ENCODE measurements at places on chromosomes 2 and 18.

DNA sequence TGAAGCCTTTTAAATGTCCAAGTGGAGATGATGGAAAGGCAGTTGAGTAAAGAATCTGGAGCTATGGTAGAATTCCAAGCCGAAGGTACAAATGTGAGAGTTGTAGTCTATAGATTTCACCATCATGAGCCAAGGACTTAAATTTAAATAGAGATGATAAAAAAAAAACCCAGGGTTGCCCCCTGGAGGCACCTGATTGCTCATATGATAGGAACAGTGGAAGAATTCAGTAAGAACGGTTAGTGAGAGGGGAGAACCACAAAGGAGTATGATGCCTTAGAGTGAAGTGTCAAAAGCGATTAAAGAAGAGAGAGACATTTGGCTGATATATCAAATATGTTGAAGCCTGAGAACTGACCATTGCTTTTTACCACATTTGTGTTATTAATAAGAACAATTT is 11.9 kb downstream of the NYAP2 start:
- DNase-seq: no peak

DNA sequence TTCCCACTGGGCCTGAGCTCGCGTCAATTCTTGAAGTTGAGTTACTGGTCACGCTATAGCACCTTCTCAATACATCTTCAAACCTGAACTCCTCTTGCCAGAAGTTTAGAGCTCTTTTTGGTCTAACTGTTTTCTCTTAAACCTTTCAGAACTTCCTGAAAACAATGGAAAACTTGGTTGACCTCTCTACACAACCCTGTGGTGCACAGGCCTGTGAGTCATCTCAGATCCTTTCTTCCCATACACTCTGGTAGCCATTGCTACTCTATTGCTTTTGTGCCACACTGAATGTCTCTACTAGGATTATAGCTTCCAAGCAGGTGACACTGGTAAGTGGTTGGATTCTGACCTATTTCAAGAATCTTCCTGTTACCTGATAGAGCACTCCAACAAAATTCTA is 321.5 kb upstream of the FSIP2 start:
- no peak for DNase-seq

DNA sequence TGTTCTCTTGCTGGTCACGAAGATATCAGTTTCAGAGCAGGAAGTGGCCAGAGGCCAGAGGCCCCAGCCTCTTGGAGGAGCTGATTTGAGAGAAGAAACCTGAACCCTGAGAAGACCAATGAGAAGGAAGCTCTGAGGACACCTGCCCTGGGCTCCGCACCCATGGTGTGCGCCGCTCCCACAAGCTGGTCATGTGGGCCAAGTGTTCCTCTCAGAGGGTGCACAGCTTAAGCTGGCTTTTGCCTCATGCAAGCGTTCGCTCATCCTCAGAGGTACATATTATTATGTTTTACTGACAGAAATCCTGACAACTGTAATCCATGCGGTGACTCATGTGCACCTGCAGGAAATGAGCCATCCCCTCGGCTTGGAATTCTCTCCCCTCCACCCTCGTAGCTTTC is 316.1 kb upstream of the MYT1L start:
- no peak for DNase-seq

DNA sequence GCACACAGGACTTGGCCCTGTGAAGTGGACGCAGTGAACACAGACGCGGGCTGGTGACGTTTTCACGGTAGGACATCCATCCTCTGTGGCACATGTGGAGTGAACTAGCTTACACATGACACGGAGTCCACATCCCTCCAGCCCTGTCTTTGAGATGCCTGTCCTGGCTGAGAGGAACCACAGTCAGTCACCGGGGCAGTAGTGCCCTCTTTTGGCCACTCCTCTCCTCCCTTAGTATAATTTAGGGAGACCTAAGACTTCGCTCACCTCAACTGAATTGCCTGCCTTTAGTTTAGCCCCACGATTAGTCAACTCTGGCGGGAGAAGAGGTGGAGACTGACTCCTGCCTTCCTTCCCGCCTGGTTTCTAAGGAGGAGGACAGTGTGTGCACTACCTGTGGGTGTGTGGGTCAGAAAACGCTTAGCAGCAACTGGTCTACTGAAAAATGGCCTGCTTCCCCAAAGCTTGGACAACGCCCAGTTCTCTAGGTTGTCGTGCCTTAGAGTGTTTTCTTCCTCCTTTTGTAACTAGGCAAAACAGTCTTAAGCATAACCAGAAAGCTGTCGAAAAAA is 70.6 kb downstream of the MBP start:
- no peak for DNase-seq

GRCh38 chr2:17682098-17682857 is 71.3 kb downstream of the SMC6 start:
- DNase-seq: no peak

DNA sequence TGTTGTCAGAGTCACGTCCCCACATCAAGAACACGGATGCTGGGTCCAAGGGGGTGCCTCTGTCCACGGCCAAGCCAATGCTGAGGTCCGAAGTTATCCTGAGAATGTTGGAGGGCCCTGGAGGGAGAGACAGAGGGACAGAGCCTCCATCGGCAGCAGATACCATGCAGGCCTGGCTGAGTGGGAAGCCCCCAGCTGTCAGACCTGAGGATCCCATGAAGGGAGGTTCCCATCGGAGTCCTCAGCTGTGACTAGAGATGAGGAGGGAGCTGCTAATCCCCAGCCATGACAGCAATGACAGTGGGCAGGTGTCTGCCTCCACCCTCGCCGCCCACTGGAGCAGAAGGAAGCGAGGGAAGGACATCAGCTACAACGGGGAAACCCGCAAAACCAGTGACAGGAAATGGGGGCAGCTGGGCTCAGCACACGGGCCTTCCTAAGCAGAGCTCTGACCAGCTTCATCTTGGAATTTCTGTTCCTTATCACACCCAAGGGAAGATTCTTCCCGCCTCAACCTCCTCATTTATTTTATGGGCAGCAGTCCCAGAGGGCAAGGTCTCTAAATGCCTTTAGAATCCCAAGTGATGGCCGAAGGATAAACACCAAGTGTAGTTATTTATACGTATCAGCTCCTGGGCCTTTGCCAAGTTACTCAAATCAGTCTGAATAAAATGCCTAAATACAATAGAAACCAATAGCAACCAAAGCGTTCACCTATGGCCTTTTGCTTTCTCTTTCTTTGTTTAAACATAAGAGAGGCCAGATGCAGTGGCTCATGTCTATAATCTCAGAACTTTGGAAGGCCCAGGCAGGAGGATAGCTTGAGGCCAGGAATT is 32.2 kb downstream of the FAM178B start:
- no peak for DNase-seq

GRCh38 chr18:76388261-76388660 is 106.8 kb downstream of the ZNF516 start:
- no peak for DNase-seq

GRCh38 chr2:138722316-138722715 is 57.9 kb downstream of the NXPH2 start:
- no peak for DNase-seq

GRCh38 chr2:74836675-74837401 is 2.9 kb downstream of the HK2 start:
- no peak for DNase-seq

GRCh38 chr2:72457801-72458516 is 310.3 kb upstream of the CYP26B1 start:
- DNase-seq: no peak
